ENCODE measurements at places on chromosomes 2 and 18. TPM values are rescaled to one million over a fixed set of nuclear protein-coding genes. Genes with fewer than 3 reads are reported as not detected.
A peak's percentile ranks its signal among the peaks of the same experiment; 100 is the strongest.

Gene NTSR2
- total RNA-seq: 2.1 TPM

Gene C18orf63
- total RNA-seq: not detected

Gene DSG4
- total RNA-seq: not detected

Gene GNAL
- total RNA-seq: 12.9 TPM

Gene CPLX4
- total RNA-seq: not detected

Gene SLC9A2
- not detected for total RNA-seq

Gene RBM45
- 18.9 TPM for total RNA-seq

Gene GPR35
- total RNA-seq: 8.2 TPM

GRCh38 chr2:101520246-101520645, 45.3 kb upstream of the RFX8 start:
- peaks cover 24% of the 10 kb centered on the region for H3K4me1 ChIP-seq
- H3K27ac ChIP-seq: no peak overlapping the region
- H3K27me3 ChIP-seq: no peaks in the 10 kb centered on the region
- no peak for DNase-seq
- no peak overlapping the region for H3K4me3 ChIP-seq

DNA sequence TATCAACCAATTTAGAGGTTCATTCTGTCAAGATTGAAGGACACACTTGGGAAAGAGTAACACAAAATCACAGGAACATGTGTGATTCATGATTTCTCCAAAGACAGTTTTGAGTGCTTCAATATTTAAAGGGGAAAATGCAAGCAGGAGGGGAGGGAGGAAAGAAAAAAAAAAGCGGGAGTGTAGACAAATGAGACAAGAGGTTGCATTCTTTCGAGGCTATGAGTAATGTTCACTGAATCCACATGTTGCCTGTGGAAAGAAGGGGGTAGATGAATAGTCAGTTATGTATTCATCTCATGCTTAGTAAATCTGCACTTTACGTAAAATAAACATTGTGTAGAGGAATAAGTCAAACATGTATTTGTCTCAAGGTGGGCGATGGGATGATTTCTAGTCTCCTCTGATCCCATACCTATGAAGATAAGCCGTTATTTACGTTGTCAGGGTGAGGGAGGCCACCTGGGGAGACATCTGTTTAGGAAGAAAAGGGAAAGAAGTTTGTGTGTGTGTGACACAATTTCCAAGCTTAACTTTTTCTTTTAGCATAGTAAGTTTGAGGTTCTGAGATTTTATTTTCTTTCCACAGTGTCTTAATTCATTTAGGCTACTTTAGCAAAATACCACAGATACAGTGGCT, 211.0 kb upstream of the ZC3H15 start:
- no peak overlapping the region for H3K4me3 ChIP-seq
- H3K27me3 ChIP-seq: no peaks in the 10 kb centered on the region
- no peak for DNase-seq

- H3K4me3 ChIP-seq: no peak overlapping the region
- no peak overlapping the region for H3K27ac ChIP-seq
- no peaks in the 10 kb centered on the region for H3K27me3 ChIP-seq
- no peaks in the 10 kb centered on the region for H3K36me3 ChIP-seq
- no peaks in the 10 kb centered on the region for H3K4me1 ChIP-seq
These were observed 48.2 kb downstream of the CABYR start for GRCh38 chr18:24187049-24187448.

DNA sequence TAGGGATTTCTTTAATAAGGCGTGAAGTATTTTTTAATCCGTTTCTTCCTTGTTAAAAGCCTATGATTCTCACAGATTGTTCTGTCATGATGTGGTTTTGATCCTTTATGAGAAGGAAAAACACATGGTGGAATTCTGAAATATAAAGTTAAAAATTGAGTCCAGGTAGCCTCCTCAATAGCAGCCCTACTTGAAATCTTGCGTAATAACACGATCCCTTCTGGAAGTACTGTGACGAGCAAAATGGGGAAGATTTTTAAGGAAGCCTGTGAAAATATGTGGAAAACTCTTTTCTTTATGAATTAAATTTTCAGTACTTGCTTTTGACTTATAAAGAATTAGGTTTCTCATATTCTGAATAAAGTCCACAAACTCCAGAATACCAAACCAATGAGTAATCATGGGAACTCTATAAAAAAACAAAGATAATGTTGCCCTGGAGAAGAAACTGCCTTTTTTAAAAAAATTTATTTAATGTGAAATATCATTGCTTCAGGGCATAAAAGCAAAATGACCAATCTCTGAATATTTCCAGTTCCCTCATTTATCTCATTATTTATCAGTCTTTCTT, 476.4 kb upstream of the ZEB2 start:
- H3K4me1 ChIP-seq: no peaks in the 10 kb centered on the region
- no peaks in the 10 kb centered on the region for H3K27me3 ChIP-seq
- H3K27ac ChIP-seq: no peak overlapping the region
- DNase-seq: no peak

- H3K4me1 ChIP-seq: no peaks in the 10 kb centered on the region
- no peak overlapping the region for H3K27ac ChIP-seq
- DNase-seq: no peak
- no peaks in the 10 kb centered on the region for H3K27me3 ChIP-seq
- H3K36me3 ChIP-seq: no peaks in the 10 kb centered on the region
- H3K4me3 ChIP-seq: no peak overlapping the region
These were observed 278.3 kb downstream of the EIPR1 start for GRCh38 chr2:3099145-3099859.

GRCh38 chr18:78213361-78213994, 766.1 kb upstream of the SALL3 start:
- no peaks in the 10 kb centered on the region for H3K36me3 ChIP-seq
- DNase-seq: no peak
- H3K4me3 ChIP-seq: no peak overlapping the region
- H3K27me3 ChIP-seq: no peaks in the 10 kb centered on the region
- H3K4me1 ChIP-seq: no peaks in the 10 kb centered on the region

DNA sequence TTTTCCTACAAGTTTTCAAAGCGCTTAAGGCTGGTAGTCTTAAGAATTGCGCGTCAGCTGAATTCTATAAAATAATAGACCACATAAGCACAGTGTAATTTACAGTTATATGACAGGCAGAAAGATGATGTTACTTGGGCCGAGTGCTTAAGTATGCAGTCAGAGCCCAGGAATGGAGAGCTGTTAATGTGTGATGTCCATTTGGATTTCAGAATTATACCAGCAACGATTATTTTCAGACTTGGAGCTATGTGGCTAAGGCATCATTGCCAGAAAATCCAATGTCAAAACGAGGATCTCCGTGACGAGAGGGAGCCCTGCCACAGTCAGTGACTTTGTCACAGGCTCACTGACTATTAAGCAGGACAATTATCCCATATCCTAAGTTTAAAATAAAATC, 3.4 kb downstream of the KLF7 start:
- DNase-seq: no peak
- H3K4me1 ChIP-seq: no peaks in the 10 kb centered on the region
- no peaks in the 10 kb centered on the region for H3K36me3 ChIP-seq
- peak overlapping the region; percentile 85 for H3K4me3 ChIP-seq

DNA sequence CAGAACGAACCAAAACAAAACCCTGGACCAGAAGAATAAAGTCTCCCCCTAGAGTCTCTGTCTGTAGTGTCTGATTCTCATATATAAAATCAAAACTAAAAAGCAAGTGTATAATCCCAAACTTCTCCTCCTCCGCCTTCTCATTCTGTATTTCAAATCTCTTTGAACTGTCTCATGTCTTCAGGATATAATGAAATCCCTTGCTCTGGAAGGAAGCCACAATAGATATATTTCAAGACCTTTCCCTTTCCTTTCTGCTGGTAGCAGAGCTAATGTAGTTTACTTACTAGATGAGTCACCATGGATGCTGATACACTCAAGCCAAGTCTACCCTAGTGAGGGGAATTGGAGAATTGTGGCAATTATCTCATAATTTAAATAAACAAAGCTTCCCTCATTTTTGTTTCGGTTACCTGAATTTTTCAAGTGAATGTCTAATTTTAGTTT, 33.5 kb upstream of the CCDC93 start:
- no peaks in the 10 kb centered on the region for H3K36me3 ChIP-seq
- H3K27ac ChIP-seq: no peak overlapping the region
- H3K4me1 ChIP-seq: no peaks in the 10 kb centered on the region
- peaks cover 45% of the 10 kb centered on the region for H3K27me3 ChIP-seq
- no peak overlapping the region for H3K4me3 ChIP-seq
- DNase-seq: no peak

DNA sequence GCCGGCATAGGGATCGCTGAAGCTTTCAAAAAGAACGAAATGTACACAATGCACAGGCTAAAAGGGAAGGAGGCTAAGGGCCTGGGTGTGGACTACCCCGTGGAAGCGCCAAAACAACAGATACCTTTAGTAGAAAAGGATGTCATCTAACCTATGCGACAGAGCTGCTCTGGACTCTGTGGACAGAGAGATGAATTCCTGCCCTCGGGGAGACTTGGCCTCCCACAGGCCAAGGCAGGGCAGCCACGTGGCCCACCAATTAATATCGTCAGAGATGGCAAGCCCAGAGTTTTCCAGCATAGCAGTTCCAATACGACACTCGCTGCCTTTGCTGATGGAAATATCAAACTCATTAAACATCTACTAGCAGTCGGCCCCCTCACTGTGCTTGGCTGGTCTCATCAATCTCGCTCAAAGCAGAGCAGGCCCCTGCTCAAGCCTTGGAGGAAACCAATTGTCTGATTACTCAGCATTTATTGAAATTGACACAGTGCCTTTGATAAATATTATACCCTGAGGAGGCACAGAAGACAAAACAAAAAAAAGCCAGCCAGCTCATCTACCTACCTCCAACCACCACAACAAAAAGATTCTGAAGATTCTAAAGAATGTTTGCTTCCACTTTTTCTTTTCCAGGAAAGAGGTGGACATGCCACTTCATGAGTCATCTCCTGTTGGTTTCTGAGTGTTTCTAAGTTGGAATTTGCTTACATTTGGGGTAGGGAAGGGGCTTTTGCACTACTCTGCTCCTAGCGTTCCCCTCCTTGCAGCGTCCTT, 79.0 kb upstream of the ACAA2 start:
- no peak overlapping the region for H3K4me3 ChIP-seq
- DNase-seq: no peak
- peaks cover 11% of the 10 kb centered on the region for H3K36me3 ChIP-seq
- no peaks in the 10 kb centered on the region for H3K27me3 ChIP-seq
- no peaks in the 10 kb centered on the region for H3K4me1 ChIP-seq
- H3K27ac ChIP-seq: no peak overlapping the region

DNA sequence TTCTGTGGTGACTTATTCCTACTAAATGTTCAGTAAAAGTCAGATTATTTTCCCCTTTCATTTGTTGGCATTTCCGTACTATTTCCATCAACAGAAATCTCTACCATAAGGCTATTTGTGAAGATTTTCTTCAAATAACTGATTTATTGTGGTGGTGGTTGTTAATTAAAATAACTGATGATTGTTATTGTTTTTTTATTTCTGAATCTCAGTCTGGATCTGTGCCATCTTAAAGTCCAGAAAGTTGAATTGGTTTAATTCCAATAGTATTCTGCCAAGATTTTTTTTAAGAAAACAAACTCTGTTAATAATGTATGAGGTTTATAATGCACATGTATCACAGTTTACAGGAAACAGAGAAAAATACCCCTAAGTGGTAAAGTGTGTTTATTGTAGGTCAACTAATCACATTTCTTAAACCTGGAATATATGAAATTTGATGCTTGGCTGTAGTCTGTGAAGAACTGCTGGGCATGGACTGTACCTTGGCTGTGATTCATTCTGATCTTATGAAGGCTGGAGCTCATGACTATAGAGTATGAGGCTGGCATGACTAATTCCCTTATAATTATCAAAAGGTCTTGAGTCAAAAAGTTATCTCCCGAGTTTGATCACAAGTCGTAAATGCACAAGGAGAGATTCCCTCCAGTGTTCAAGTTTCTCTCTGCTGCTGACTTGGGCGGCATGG, 134.2 kb upstream of the RND3 start:
- peaks cover 12% of the 10 kb centered on the region for H3K4me1 ChIP-seq
- H3K27me3 ChIP-seq: no peaks in the 10 kb centered on the region
- no peak overlapping the region for H3K4me3 ChIP-seq
- DNase-seq: no peak
- H3K27ac ChIP-seq: peak overlapping the region; percentile 58

- DNase-seq: peak; percentile 67
- H3K27me3 ChIP-seq: no peaks in the 10 kb centered on the region
- H3K36me3 ChIP-seq: no peaks in the 10 kb centered on the region
- no peak overlapping the region for H3K4me3 ChIP-seq
- H3K4me1 ChIP-seq: no peaks in the 10 kb centered on the region
- peak overlapping the region; percentile 82 for H3K27ac ChIP-seq
These were observed 15.6 kb upstream of the ASAP2 start for GRCh38 chr2:9191041-9191481.

DNA sequence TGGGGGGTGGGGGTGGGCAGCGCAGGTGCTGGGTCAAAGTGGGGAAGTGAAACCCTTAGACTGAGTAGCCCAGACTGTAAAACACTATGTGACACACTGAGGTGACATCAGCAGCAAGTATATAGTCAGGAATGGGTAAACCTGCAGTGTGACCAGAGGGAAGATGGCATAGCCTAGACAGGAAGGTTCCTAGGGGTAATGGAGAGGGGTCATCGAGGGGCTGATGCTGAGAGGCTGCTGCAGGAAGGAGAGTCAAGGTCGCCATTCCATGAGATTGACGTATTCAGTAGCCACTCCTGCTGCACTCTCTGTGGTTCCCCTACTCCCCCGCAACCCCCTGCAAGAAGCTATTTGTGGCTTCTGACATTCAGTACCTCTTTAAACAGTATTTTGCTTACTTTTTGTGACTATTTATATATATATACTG, 111.7 kb downstream of the CHST9 start:
- H3K36me3 ChIP-seq: no peaks in the 10 kb centered on the region
- no peaks in the 10 kb centered on the region for H3K4me1 ChIP-seq
- H3K27ac ChIP-seq: no peak overlapping the region
- H3K27me3 ChIP-seq: no peaks in the 10 kb centered on the region
- H3K4me3 ChIP-seq: no peak overlapping the region
- no peak for DNase-seq

GRCh38 chr2:40041422-40042382, 262.6 kb upstream of the THUMPD2 start:
- H3K36me3 ChIP-seq: no peaks in the 10 kb centered on the region
- no peaks in the 10 kb centered on the region for H3K27me3 ChIP-seq
- H3K27ac ChIP-seq: no peak overlapping the region
- no peak for DNase-seq

GRCh38 chr2:113135317-113135716, 7.9 kb downstream of the IL1RN start:
- H3K4me1 ChIP-seq: no peaks in the 10 kb centered on the region
- H3K27ac ChIP-seq: no peak overlapping the region
- H3K4me3 ChIP-seq: no peak overlapping the region
- DNase-seq: no peak
- no peaks in the 10 kb centered on the region for H3K36me3 ChIP-seq
- no peaks in the 10 kb centered on the region for H3K27me3 ChIP-seq

DNA sequence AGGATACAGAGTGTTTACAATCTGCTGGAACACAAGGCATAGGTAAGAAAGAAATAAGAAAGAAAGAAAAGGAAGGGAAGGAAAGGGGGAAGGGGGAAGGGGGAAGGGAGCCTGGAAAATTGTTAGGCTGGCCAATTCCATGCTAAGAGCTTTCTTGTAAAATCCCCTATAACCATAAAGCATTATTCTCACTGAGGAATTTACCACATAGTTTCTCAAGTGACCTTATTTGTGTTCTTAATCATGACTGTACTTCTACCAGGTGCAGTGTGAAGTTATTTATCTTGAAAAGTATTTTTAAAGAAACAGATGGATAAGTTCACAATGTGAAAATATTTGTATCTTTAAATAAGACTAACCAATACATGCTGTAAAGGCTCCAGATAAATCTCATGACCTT, 39.2 kb upstream of the KIDINS220 start:
- no peak overlapping the region for H3K4me3 ChIP-seq
- no peak overlapping the region for H3K27ac ChIP-seq
- DNase-seq: no peak
- no peaks in the 10 kb centered on the region for H3K27me3 ChIP-seq
